ENCODE measurements at places on chromosomes 7 and 10.
A peak's percentile ranks its signal among the peaks of the same experiment; 100 is the strongest.

DNA sequence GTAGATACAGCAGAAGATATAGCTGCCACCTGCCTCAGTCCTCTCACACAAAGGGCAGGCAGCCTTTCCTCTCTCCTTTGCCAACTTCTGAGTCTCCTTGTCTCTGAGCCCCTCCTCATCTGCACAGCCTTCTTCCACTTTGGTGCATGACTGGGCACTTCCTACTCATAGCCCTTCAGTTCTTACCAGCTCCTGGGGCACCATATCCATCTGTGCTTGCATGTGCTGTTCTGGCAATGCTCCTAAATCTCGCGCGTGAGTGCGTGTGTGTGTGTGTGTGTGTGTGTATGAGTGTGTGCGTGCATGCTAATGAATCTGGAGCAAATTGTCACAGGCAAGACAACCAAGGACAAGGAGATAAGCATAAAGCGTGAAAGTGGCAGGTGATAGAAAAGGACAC, 1271.6 kb upstream of the SORCS1 start:
- no peak for DNase-seq

DNA sequence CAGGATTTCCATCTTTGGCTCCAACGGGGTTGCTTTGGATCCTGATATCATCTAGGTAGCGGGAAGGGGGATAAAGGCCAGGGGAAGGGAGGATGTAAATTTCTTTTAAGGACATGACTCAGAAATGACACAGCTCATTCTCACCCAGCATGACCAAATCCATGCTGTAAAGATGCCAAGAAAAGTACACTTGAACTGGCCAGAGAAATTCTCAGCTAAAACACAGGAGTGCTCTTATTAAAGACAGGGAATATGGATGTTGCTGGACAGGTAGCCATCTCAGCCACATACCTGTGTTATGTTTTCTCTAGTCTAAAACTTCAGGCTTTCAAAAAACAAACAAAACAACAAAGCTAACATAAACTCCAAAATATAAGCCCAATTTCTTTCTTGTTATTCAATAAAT, 68.3 kb downstream of the NAMPT start:
- no peak for DNase-seq

DNA sequence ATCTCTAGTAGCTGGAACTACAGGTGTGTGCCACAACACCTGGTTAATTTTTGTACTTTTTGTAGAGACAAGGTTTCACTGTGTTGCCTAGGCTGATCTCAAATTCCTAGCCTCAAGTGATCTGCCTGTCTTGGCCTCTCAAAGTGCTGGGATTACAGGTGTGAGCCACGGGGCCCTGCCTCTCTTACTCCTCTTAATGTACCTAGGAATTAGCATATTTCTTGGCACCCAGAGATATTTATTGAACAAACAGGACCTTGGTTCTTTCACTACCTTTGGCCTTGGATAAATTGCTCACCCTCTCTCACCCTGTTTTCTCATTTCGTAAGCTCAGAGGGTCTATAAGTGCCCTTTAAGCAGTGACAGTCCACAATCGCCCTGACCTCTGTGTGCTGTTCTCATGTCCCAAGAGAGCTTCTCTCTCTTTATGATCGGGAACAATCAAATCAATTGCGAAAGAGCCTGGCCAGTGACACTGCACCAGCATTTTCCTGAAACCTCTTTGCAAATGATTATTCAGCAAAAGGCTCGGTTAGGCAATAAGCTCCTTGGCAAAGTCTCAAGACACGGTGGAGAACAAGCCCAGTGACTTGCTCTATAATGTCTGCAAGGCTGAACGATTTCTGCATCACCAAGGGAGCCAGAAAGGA, 117.7 kb downstream of the APBB1IP start:
- no peak for DNase-seq

DNA sequence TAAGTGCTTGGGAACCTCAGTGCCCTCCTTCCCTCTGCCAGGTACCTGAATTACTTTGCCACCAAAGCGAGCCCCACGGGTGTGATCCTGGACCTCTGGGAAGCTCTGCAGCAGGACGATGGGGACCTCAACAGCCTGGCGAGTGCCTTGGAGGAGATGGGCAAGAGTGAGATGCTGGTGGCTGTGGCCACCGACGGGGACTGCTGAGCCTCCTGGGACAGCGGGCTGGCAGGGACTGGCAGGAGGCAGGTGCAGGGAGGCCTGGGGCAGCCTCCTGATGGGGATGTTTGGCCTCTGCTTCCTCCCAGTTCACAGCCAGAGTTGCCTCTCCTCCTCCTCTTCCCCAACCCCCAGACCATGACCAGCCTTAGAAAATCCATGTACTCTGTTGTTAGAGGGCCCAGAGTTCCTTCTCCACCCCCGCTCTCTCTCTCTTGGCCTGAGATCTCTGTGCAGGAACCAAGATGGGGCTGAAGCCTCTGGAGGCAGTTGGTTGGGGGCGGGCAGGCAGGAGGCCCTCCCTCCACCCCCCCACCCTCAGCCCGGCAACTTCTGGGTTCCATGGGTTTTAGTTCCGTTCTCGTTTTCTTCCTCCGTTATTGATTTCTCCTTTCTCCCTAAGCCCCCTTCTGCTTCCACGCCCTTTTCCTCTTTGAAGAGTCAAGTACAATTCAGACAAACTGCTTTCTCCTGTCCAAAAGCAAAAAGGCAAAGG, 19.8 kb upstream of the SLC29A3 start:
- DNase-seq: no peak

- DNase-seq: no peak
These were observed 104.5 kb downstream of the SH3PXD2A start for GRCh38 chr10:103750836-103751235.

- DNase-seq: peak; percentile 59
These were observed 36.0 kb downstream of the KCNH2 start for GRCh38 chr7:150942001-150942590.

DNA sequence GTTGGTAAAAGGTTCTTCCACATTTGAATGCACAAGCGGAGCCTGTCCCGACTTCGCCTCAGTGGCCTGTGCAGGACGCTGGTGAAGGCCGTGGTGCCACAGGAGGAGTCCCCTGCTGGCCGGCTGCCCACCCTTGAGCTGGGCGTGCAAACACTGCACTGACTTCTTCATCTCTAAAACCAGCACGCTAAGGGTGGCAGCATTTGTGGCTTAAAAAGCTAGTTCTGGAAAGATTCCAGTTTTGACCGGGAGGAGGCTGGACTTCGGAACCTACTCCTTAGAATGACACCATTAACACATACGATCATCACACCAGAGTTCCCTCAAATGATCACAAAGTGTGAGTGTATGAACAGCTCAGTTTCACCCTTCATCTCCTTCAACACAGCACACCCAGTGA, 102.4 kb downstream of the SMURF1 start:
- no peak for DNase-seq

DNA sequence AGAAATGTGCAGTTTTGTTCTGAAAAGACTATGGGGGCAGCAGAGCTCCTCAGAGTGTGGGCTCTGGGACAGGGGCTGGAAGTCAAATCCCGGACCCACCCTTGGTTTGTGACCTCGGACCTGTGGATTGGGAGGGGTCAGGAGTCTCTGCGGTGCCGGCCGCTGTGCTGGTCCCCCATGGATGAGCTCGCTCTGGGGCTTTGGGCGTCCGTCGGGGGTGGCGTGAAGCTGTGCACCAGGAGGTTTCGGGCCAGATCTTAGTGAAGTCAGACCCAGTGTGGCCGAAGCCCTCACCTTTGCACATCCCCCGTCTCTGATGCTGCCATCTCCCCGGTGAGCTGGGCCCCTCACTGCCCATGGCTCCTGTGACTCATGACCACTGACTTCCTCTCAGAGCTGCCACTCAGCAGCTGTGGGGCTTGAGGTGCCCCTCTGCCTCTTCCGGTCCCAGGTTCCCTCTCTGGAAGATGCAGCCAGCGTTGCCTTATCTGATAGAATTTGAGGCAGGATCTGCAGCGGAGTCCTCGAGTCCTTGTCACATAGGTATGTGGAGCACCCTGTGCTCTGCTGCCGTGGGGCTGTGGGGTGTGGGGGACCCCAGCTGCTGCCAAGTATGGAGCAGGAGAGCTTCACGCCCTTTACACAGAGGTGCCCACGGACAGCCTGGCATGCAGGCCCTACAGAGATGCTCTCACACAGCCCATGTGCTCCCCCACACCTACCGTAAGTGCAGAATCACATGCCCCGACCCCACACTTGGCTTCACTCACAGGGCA, 11.4 kb upstream of the SCART1 start:
- no peak for DNase-seq

- DNase-seq: no peak
These were observed 2.9 kb downstream of the ZSCAN25 start for GRCh38 chr7:99619571-99620130.

DNA sequence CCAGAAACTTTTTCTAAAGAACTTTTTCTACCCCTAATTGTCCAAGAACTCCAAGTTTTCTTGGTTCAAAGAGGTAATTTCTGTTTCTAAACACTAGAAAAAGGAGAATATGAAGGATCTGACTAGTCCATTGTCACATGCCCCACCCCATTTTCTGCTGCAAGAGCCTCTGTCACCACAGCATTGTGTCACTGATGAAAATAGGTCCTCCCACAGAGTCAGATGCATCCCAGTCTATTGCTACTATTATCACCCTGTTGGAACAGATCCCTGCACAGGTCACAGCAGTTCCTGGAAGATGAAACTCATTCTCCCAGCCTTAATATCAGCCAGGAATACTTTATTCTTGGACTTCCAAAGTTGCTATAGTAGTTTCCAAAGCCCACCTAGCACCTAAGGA, 7.5 kb upstream of the CFTR start:
- DNase-seq: no peak

- peak; percentile 26 for DNase-seq
These were observed 144.4 kb downstream of the TES start for GRCh38 chr7:116354546-116355423.

- peak; percentile 23 for DNase-seq
These were observed 34.9 kb upstream of the WAPL start for GRCh38 chr10:86556532-86556931.

- no peak for DNase-seq
These were observed 12.2 kb upstream of the FAM53B start for GRCh38 chr10:124756156-124756903.

DNA sequence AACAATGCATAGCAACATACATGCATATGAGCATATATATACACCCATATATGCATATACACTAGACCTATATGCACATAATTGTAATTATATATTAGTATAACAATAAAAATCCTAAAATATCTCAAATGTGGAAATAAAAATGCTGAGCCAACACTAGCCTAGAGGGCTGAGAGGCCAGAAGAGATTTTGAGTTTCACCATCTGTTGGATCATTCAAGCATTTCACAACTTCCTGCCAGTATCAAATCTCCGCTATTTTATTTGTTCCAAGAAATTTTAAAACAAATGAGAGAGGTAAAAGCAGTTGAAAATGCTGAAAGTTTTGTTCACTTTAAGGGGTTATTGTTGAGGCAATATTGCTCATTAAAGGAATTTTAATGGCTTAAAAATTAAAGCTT, 187.0 kb downstream of the PCDH15 start:
- no peak for DNase-seq

DNA sequence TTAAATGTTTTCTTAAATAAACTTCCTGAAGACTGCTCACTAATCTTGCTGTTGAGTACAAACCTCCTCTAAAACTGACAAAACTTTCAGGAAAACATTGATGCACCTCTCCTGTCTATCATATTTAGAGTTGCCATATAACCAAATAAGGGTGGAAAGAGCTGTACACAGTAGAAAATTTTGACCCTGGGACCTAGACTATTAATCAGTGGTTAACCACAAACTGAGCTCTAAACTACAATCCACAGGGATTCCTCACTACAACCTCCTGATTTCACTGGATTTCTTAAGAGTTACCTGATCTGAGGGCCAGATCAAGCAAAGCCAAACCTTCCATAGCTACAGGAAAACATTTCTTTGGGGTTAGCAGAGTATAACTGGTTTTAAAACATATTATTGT, 39.9 kb upstream of the WNT16 start:
- DNase-seq: no peak

DNA sequence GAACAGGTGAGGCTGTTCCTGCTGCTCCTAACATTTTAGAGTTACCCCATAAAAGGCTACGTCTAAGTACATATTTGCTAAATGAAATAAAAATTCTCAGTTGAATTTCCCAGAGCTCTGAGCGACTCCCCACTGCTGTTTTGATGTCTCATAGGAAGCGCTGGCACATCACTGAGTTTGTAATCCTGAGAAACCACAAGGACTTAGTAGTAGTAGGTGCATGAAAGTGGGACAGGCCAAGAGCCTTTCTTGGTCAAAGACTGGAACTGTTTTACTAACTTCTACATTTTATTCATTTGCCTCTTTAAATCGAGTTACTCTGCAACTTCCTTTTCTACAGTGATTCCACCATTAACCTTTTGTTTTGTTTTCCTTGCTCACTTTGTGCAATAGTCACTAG, 85.9 kb downstream of the XPNPEP1 start:
- DNase-seq: no peak

DNA sequence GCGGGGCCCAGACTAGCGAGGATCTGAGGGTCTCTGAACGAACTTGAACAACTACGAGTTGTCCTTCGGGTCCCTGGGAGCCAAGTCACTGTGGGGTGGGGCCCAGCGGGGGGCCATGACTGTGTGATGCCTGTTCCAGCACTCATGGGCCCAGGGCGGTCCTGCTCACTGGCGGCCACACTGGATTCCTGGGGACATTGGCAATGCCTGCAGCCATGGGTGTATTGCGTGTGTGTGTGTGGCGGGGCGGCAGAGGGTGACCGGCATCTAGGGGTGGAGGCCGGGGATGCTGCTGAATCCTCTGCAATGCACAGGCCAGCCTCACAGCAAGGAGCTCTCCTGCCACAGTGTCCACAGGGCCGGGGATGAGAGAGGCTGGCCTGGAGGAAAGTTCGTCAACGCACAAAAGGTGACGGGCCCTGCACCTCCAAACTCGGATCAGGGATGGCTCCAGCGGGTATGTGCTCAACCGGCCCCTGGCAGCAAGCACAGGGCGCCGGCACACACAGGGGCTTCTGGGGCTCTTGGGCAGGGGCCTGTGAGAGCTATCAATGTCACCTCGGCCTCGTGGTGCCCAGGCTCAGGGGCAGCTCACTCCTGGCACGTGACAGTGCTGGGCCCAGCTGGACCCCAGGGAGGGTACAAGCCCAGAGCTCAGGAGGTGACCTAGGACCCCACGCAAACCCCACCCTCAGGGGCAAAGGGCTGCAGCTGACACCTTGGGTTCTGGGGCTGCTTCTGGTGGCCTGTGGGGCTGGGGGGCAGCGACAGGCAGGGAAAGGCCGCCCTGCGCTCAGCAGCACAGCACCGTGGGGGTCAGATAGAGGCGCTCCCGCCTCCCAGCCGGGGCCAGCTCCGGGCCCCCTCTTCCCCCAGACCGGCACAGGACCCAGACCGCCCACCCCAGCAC, 27.9 kb downstream of the PAPOLB start:
- DNase-seq: no peak

DNA sequence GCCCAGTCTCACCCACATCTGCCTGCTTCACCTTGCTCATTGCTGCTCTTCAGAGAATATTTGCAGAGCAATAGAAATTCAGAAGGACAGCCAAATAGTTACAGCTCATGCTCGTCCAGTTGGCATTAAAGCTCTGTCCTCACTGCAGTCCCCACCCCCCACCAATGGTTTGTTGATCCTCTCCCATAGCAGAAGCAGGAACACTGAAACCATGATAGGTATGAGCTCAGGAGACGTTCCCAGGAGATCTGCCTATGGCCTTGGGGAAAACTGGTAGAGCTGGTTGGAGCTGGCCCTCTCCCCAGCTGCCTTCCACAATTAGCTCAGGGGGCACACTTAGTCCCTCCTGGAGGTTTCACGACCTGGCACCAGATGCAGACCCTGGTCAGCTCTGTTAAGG, 68.6 kb upstream of the KMT2C start:
- DNase-seq: no peak
